ENCODE measurements at places on chromosomes 5 and 9. TPM values are rescaled to one million over a fixed set of nuclear protein-coding genes. Genes with fewer than 3 reads are reported as not detected.
A peak's percentile ranks its signal among the peaks of the same experiment; 100 is the strongest.

GRCh38 chr5:81626524-81626923 is 124.4 kb downstream of the SSBP2 start:
- H3K4me3 ChIP-seq: no peak overlapping the region
- H3K4me1 ChIP-seq: no peaks in the 10 kb centered on the region
- no peak overlapping the region for H3K27ac ChIP-seq
- H3K27me3 ChIP-seq: no peaks in the 10 kb centered on the region
- DNase-seq: no peak

- H3K4me3 ChIP-seq: no peak overlapping the region
- H3K27ac ChIP-seq: no peak overlapping the region
- H3K36me3 ChIP-seq: no peaks in the 10 kb centered on the region
Observed at GRCh38 chr5:177066224-177066623, 20.5 kb upstream of the FGFR4 start.

GRCh38 chr5:69093771-69094482 is at the start of gene SLC30A5:
Gene SLC30A5, plus strand, starts transcription at chr5:69094014. Its CDS starts 242 bp downstream, at chr5:69094256.
- H3K4me3 ChIP-seq: peak within 1 kb of the TSS; percentile 88
- H3K36me3 ChIP-seq: no peaks in the 10 kb centered on the region
- peaks cover 11% of the 10 kb centered on the region for H3K4me1 ChIP-seq
- H3K27ac ChIP-seq: no peak within 1 kb of the TSS

DNA sequence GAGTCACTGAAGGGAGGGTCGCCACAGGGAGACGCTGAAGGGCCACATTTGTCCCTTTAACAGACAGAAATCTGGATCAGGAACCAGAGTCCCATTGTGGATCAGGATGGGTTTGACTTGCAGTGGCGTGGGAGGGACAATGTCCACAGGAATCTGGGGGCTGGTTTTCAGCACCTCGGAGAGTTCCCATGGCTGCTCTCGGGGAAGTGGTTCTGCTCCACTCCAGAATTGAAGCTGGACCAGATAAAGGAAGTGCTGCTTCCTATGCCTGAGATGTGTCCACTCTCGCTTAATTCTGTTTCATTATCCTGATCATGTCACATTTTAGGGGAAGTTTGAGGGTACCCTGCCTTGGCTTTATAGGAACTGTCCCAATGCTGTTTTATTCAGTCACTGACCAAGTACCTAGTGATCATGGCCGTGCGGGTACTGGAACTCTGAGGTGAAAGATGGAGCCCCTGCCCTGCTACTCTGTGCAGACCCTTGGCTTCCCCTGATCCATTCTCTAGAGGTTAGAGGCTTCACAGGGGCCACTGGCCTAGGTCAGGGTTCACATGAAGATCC is 28.7 kb downstream of the ENHO start:
- H3K27ac ChIP-seq: no peak overlapping the region
- no peaks in the 10 kb centered on the region for H3K36me3 ChIP-seq
- no peaks in the 10 kb centered on the region for H3K27me3 ChIP-seq
- no peak overlapping the region for H3K4me3 ChIP-seq
- DNase-seq: peak; percentile 83
- 0 out of 2 replicates have a peak, but pooled peaks cover 3% of the 10 kb centered on the region for H3K4me1 ChIP-seq

DNA sequence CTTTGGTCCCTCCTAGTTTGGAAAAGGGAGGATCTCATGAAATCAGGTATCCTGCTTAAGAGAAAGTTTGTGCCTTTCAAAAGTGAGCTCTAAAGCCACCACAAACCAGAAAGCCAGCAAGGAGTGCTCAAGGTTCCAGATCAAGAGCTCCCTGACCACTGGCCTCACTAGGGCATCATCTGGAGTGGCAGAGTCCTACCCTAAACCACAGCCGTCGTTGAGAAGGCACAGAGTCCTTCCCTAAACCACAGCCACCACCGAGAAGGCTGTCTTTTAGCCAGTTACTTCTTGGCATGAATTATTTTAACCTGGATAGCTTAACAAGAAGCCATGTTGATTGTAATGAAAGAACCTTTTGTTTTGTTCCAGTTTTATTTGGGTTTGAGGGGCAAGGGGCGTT is 102.9 kb downstream of the FRMD3 start:
- no peak for DNase-seq
- H3K4me1 ChIP-seq: peaks cover 7% of the 10 kb centered on the region
- H3K4me3 ChIP-seq: no peak overlapping the region
- H3K27ac ChIP-seq: no peak overlapping the region
- no peaks in the 10 kb centered on the region for H3K36me3 ChIP-seq

DNA sequence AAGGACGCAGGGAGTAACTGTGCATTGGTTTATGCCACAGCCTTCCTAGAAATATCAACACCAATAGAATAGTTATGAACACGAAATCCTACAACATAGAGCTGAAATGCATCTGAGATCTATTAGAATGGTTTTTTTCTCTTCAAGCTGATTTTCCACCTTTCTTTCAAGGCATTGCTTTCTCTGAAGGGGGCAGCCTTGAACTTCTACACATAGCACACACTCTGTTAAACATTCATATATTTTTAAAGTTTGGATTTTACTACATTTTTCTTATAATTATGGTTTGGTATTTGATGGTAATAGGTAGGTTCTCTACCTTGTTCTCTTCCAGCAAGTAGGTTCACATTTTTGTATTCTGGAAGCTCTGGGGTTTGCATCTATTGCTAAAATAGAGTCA is 661.8 kb downstream of the SEMA5A start:
- no peak overlapping the region for H3K4me3 ChIP-seq
- no peaks in the 10 kb centered on the region for H3K36me3 ChIP-seq
- H3K27me3 ChIP-seq: no peaks in the 10 kb centered on the region

DNA sequence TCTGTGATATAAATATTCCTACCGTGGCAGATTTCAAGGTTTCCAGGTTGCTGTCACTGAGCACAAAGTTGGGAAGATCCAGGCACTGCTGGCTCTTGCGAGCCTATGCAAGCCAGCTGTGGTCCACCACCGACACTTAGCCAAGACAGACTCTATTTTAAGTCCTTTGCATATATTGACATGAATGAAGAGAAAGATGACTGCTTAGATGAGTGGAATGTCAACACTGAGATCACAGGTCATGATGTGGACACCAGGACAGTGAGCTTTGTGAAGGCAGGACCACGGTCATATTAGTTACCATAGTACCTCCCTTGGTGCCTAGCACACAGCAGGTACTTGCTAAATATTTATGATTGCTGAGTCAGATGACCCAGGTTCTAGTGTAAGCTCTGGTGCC is 217.0 kb downstream of the PAPPA start:
- peaks cover 3% of the 10 kb centered on the region for H3K4me1 ChIP-seq
- no peak overlapping the region for H3K4me3 ChIP-seq
- no peak overlapping the region for H3K27ac ChIP-seq
- no peaks in the 10 kb centered on the region for H3K27me3 ChIP-seq
- no peaks in the 10 kb centered on the region for H3K36me3 ChIP-seq

DNA sequence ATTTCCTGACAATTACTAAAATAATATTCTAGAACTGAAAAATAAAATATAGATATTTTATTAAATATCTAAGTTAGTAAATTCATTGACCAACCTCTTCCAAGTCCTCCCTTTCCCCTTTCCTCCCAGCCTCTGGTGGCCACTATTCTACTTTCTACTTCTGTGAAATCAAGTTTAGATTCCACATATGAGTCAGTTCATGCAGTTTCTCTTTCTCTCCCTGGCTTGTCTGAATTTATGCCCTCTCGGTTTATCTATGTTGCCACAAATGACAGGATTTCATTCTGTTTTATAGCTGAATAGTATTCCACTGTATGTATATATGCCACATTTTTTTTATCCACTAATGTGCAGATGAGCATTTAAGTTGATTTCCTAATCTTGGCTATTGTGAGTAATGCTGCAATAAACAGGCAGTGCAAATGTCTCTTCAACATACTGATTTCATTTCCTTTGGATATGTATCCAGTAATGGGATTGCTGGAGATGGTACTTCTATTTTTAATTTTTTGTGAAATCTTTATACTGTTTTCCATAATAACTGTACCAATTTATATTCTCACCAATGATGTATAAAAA is 52.3 kb downstream of the WDR36 start:
- H3K27ac ChIP-seq: no peak overlapping the region
- no peak for DNase-seq
- H3K36me3 ChIP-seq: no peaks in the 10 kb centered on the region
- H3K27me3 ChIP-seq: no peaks in the 10 kb centered on the region
- H3K4me3 ChIP-seq: no peak overlapping the region
- H3K4me1 ChIP-seq: no peaks in the 10 kb centered on the region

- H3K4me3 ChIP-seq: no peak overlapping the region
- DNase-seq: no peak
- H3K27me3 ChIP-seq: no peaks in the 10 kb centered on the region
- no peak overlapping the region for H3K27ac ChIP-seq
- no peaks in the 10 kb centered on the region for H3K36me3 ChIP-seq
- no peaks in the 10 kb centered on the region for H3K4me1 ChIP-seq
Observed at GRCh38 chr9:109507421-109507838, 9.3 kb upstream of the PTPN3 start.

- no peak for DNase-seq
- no peak overlapping the region for H3K4me3 ChIP-seq
- H3K27me3 ChIP-seq: no peaks in the 10 kb centered on the region
- H3K4me1 ChIP-seq: no peaks in the 10 kb centered on the region
- H3K36me3 ChIP-seq: peaks cover 6% of the 10 kb centered on the region
Observed at GRCh38 chr5:72996632-72997031, 40.8 kb downstream of the FCHO2 start.

DNA sequence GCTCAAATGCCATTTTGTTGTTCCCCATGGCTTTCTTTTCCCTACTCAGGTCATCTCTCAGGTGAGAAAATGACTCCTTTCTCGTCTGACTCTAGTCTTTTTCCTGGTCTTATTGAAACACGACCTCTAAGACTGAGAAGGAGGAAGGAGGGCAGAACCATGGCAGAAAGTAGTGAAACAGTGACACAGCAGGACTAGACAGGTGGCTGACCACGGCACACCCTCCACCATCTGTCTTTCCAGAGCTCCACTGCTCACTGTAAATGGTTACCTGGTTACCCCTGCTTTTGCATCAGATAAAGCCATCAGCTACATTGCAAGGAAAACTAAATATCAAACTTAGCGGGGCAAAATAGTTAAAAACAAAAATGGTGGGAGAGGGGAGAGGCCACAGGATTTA is 30.9 kb downstream of the NR4A3 start:
- peaks cover 3% of the 10 kb centered on the region for H3K36me3 ChIP-seq
- no peak overlapping the region for H3K4me3 ChIP-seq
- DNase-seq: no peak

DNA sequence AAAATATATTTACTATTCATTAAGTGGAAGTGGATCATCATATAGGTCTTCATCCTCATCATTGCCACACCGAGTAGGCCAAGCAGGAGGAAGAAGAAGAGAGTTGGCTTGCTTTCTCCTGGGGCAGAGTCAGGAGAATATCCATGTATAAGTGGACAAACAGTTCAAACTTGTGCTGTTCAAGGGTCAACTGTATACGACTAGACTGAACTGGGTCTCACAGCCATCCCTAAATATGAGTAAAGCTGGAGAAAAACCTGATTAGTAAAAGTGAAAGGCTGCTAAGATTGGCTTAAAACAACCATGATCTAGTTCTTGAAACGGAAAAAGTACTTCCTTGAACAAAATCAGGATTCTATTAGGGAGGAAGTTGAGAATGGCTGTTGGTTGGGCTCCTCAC is 276.7 kb upstream of the ADRA1B start:
- no peaks in the 10 kb centered on the region for H3K27me3 ChIP-seq
- no peak overlapping the region for H3K27ac ChIP-seq
- H3K4me3 ChIP-seq: no peak overlapping the region
- no peak for DNase-seq
- no peaks in the 10 kb centered on the region for H3K36me3 ChIP-seq

DNA sequence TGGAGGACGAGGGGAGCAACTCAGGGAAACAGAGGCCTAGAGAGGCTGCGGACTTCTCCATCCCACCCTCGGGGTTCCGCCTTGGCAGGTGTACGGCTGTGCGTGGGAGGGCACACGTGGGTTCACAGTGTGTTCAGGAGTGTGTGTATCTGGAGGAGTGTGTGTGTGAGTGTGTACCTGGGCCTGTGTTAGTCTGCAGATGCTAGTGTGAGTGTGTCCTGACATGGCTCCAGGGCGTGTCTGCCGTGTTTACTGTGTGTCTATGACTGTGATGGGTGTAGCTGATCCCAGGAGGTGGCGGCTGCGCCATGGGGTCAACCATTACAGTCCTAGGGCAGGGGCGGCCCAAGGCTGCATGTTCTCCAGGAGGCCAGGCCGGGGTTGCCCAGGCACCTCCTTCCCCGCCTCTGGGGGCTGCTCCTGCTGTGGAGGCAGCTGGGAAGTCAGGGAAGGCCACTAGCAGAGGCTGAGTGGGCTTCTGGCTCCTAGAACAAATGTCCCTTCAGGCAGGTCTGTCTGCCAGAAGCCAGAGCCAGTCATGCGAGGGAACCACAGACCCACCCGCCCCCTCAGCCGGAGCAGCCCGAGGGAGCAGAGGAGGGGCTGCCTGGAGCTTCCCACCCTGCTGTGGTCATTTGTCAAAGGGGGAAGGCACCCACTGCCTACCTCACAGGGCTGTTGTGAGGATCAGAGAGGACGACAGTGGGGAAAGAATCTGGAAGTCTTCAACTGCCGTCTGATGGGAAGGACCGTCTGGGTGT is 21.4 kb downstream of the CRB2 start:
- H3K4me1 ChIP-seq: peaks cover 5% of the 10 kb centered on the region
- DNase-seq: no peak
- peaks cover 23% of the 10 kb centered on the region for H3K27me3 ChIP-seq

- no peaks in the 10 kb centered on the region for H3K36me3 ChIP-seq
- H3K4me1 ChIP-seq: peaks cover 48% of the 10 kb centered on the region
- DNase-seq: no peak
- no peak overlapping the region for H3K4me3 ChIP-seq
- no peak overlapping the region for H3K27ac ChIP-seq
Observed at GRCh38 chr5:113234546-113234945, 200.2 kb downstream of the TSSK1B start.

DNA sequence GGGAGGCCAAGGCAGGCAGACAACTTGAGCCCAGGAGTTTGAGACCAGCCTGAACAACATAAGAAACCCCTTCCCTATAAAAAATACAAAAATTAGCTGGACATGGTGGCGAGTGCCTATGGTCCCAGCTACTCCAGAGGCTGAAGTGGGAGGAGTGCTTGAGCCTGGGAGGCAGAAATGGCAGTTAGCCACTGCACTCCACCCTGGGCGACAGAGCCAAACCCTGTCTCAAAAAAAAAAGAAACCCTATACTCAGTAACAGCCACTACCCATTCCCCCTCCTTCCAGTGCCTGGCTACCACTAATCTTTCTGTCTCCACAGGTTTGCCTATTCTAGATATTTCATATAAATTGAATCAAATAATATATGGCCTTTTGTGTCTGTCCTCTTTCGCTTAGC is 14.3 kb upstream of the SIL1 start:
- H3K27ac ChIP-seq: no peak overlapping the region
- H3K4me3 ChIP-seq: no peak overlapping the region
- no peak for DNase-seq
- H3K27me3 ChIP-seq: no peaks in the 10 kb centered on the region
- no peaks in the 10 kb centered on the region for H3K36me3 ChIP-seq
- peaks cover 10% of the 10 kb centered on the region for H3K4me1 ChIP-seq

GRCh38 chr9:130366888-130367550 is 77.7 kb upstream of the ASS1 start:
- no peaks in the 10 kb centered on the region for H3K36me3 ChIP-seq
- no peak overlapping the region for H3K4me3 ChIP-seq
- H3K27ac ChIP-seq: no peak overlapping the region
- H3K4me1 ChIP-seq: no peaks in the 10 kb centered on the region
- no peaks in the 10 kb centered on the region for H3K27me3 ChIP-seq
- DNase-seq: no peak

IL4 gene
- not detected for total RNA-seq

VCAN gene
- 404 TPM for total RNA-seq

SEMA4D gene
- 48.0 TPM for total RNA-seq

LCN12 gene
- total RNA-seq: 0.69 TPM

ARHGEF37 gene
- total RNA-seq: 0.12 TPM

PWWP2A gene
- total RNA-seq: 81.6 TPM

INSYN2B gene
- 4.4 TPM for total RNA-seq

TMEM252 gene
- total RNA-seq: not detected

Measured in GM23338 (cell line).